ENCODE measurements at places on chromosomes 4 and X. TPM values are rescaled to one million over a fixed set of nuclear protein-coding genes. Genes with fewer than 3 reads are reported as not detected.

GRCh38 chr4:153651587-153651986 is 32.5 kb upstream of the TLR2 start:
- H3K27ac ChIP-seq = no peak overlapping the region
- no peaks in the 10 kb centered on the region for H3K27me3 ChIP-seq

DNA sequence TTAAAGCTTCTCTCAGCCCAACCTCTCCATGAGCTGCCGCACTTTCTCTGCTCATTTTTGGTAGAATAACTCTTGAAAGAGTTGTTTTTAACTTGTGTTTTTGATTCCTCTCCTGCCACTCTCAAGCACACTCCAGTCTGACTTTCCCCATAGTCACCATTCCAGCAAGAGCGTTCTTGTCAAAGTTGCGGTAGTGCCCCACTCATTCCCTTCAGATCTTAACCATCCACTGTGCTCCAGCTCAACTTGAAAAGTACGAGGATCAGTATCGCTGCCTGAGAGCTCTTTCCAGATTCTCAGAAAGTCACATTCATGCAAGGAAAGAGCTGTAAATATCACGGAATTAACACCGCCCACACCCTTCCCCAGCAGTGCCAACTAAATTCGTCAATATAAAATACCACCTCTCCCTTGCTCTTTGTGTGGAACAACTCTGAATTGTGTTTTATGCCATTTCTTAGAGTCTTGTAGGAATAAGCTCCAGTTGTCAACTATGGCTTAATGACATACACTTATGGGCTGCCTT is 59.7 kb upstream of the IL15 start:
- H3K27ac ChIP-seq = no peak overlapping the region
- no peak for DNase-seq
- no peaks in the 10 kb centered on the region for H3K36me3 ChIP-seq
- H3K4me1 ChIP-seq = peaks cover 9% of the 10 kb centered on the region
- H3K4me3 ChIP-seq = no peak overlapping the region

- DNase-seq = no peak
- H3K27me3 ChIP-seq = no peaks in the 10 kb centered on the region
- H3K4me1 ChIP-seq = peaks cover 24% of the 10 kb centered on the region
These were observed 52.5 kb upstream of the ATXN3L start for GRCh38 chrX:13372203-13372980.

DNA sequence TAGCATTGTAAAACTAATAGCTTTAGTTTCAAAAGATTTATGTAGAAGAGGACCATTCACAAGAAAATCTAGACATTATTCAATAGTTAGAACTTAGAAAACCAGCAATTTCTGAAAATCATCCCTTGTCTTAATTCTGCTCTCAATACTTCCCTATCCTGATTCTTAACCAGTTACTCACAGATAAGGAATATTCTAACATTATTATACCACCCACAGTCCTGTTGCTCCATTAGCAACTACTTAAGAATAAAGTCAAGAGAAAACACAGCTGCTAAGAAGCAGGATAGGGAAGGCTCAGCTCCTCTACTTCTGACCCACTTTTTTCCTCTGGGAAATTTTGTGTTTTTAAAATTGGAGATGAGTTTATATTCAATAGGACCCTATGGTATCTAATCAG is 47.7 kb downstream of the PHKA1 start:
- H3K27me3 ChIP-seq = no peaks in the 10 kb centered on the region
- no peaks in the 10 kb centered on the region for H3K36me3 ChIP-seq
- no peak for DNase-seq
- H3K4me3 ChIP-seq = no peak overlapping the region

Gene SLC25A43
- not detected for total RNA-seq

GRCh38 chrX:110013968-110014367 is 11.1 kb downstream of the TMEM164 start:
- H3K4me3 ChIP-seq = no peak overlapping the region
- DNase-seq = no peak
- peaks cover 23% of the 10 kb centered on the region for H3K4me1 ChIP-seq
- H3K27me3 ChIP-seq = no peaks in the 10 kb centered on the region
- peaks cover 6% of the 10 kb centered on the region for H3K36me3 ChIP-seq
- H3K27ac ChIP-seq = no peak overlapping the region

DNA sequence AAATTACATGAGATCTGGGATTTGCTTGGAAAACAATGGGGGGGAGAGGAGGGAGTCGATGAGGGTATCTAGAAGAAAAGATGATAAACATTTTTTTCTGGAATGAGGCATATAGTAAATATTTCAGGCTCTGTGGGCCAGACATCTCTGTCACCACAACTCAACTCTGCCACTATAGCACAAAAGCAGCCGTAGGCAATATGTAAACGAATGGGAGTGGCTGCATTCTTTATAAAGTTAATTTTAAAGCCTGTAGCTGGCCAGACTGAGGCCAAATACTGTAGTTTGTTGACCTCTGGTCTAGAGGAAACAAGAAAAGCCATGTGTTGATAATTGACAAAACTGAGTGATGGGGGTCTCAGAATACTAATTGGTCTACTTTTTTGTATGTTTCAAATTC is 14.1 kb upstream of the TCEANC start:
- H3K4me1 ChIP-seq = no peaks in the 10 kb centered on the region
- H3K27ac ChIP-seq = no peak overlapping the region
- H3K36me3 ChIP-seq = no peaks in the 10 kb centered on the region

Gene RAB40A
- not detected for total RNA-seq

Gene NDST3
- total RNA-seq = 1.7 TPM

DNA sequence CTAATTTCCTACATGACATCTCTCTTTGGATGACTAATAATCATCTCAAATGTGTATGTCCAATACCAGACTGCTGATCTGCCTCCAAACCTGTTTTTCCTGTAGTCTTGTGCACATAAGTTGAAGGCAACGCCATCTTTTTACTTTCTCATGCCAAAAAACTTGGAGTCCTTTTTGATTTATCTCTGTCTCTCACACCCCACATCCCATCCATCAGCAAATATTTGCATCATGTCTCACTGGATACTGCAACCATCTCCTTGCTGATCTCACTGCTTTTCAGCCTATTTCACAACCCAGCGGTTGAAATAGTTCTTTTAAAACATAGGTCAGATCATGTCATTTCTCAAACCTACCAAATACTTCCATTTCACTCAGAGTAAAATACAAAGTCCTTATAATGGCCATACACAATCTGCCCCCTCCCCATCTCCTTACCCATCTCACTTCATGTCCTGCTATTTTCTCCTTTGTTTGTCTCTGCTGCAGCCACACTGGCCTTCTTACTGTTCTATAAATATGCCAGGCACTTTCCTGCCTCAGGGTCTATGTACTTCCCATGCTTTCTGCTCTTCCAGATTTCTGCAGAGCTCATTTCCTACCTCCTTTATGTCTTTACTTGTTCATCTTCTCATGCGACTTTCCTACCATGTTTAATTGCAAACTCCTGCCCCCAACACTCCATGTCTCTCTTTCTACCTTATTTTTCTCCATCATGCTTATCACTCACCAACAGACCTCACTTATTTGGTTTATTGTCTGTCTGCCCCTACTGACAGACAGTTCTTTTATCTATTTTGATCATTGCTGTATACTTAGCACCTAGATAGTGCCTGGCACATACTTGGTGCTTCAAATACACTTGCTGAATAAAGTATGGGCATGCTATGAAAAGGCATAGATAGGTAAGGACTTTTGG is 98.8 kb downstream of the ANXA3 start:
- H3K27me3 ChIP-seq = no peaks in the 10 kb centered on the region
- H3K36me3 ChIP-seq = no peaks in the 10 kb centered on the region
- H3K4me3 ChIP-seq = no peak overlapping the region
- no peak for DNase-seq

Gene TSPAN5
- 24.6 TPM for total RNA-seq

Gene ENPP6
- total RNA-seq = not detected

DNA sequence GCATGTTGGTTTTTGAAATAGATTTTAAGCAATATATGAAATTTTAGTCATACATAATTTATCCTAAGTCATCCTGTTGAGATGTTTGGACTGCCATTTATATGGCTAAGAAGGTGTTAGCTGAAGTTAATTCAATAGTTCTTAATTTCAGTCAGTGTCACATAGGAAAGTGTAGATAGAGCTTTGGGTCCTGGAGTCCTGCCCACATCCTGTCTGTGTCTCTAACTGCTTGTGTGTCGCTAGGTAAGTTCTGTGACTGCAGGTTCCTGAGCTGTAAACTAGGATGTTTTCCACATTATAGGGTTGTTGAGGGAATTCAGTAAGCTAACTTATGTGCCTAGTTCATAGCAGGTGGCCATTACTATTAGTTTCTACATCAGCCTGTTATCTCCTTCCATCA is 20.7 kb downstream of the OFD1 start:
- no peak for DNase-seq
- H3K36me3 ChIP-seq = peaks cover 66% of the 10 kb centered on the region
- no peak overlapping the region for H3K27ac ChIP-seq
- H3K27me3 ChIP-seq = no peaks in the 10 kb centered on the region

GRCh38 chr4:25069014-25069413 is 38.3 kb upstream of the LGI2 start:
- no peak for DNase-seq
- H3K27me3 ChIP-seq = no peaks in the 10 kb centered on the region
- no peaks in the 10 kb centered on the region for H3K36me3 ChIP-seq
- no peak overlapping the region for H3K27ac ChIP-seq

DNA sequence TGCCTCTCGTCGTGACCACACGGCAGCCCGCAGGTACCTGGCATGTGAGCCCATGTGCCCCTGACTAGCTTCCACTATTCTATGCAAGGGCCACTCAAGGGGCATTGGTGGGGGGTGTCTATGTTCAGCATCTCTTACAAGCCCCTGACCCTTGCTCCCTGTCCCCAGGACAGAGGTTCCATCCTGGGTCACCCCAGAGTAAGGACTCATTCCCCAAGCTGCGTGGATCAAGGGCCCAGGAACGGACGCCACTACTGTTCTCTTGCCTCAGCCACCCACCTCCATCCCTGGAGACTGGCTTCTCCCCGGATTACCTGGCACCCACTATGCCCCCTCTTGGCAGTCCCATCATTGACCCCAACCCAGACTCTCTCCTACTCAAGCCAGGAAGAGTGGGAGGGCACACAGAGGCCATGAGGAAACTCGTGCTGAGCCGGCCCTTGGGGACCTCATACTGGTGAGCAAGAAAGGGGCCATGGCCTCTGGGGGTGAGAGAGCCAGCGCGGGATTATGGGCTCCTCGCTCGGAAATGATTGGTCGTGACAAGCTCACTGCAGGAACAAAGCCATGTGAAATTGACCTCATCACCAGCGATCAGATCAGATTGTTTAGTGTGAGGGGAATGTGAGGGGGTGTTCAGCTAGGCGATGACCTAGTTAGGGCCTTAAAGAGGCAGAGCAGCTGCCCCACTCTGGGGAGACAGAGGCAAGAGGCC is 50.1 kb upstream of the PJA1 start:
- H3K4me1 ChIP-seq = no peaks in the 10 kb centered on the region
- H3K27ac ChIP-seq = no peak overlapping the region
- H3K36me3 ChIP-seq = no peaks in the 10 kb centered on the region
- H3K4me3 ChIP-seq = no peak overlapping the region
- DNase-seq = no peak

Gene AKAP4
- not detected for total RNA-seq

DNA sequence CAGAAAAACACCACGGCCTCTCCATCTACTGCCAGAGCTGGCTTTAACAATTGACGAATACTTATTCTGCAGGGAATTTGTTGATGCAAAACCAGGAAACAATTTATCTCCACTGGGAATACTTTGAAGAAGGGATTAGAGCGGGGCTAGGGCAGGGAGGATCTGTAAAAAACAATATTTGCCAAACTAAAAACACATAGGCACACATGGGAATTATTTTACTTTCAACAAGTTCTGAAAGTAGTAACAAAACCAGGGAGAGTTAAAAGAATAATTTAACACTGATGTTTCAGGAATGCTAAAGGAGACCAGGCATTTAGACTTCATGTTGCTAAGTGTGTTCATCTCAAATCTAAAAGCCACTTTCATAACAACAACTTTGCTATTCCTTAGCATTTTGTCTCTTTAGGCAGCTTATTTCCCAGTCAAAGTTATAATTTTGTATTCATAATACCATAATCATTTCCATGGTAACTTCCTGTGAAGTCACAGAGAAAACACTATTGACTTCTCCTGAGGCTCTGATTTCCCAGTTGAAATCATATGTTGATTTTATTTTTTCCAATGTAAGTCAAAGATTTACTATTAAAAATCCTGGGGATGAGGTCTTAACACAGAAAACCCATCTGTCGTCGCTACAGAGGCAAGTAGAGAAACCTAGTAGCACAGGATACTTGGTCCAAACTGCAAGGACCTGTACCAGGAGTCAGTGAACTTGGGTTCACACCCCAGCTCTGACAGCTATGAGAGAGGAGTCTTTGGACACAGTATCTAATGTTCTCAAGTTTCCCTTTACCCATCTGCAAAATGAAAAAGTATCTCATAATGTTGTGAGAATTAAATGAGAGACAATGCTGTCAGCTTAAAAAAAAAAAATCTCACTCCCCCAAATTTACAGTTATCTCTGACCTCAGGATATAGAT is 69.3 kb downstream of the SH3RF1 start:
- H3K36me3 ChIP-seq = no peaks in the 10 kb centered on the region
- DNase-seq = no peak
- no peaks in the 10 kb centered on the region for H3K27me3 ChIP-seq
- H3K4me3 ChIP-seq = no peak overlapping the region
- H3K27ac ChIP-seq = no peak overlapping the region

Gene ARL9
- total RNA-seq = 0.13 TPM

- H3K4me1 ChIP-seq = no peaks in the 10 kb centered on the region
- H3K27ac ChIP-seq = no peak overlapping the region
- H3K4me3 ChIP-seq = no peak overlapping the region
- no peaks in the 10 kb centered on the region for H3K27me3 ChIP-seq
- DNase-seq = no peak
These were observed 47.0 kb downstream of the KLHL15 start for GRCh38 chrX:23980011-23980441.

- H3K27me3 ChIP-seq = no peaks in the 10 kb centered on the region
- no peak for DNase-seq
- H3K27ac ChIP-seq = no peak overlapping the region
- H3K4me1 ChIP-seq = no peaks in the 10 kb centered on the region
- no peak overlapping the region for H3K4me3 ChIP-seq
These were observed 164.4 kb downstream of the RBMX2 start for GRCh38 chrX:130566028-130566683.

- no peaks in the 10 kb centered on the region for H3K36me3 ChIP-seq
- no peak overlapping the region for H3K27ac ChIP-seq
- H3K4me3 ChIP-seq = no peak overlapping the region
- H3K4me1 ChIP-seq = no peaks in the 10 kb centered on the region
- DNase-seq = no peak
- no peaks in the 10 kb centered on the region for H3K27me3 ChIP-seq
These were observed 41.5 kb downstream of the DTHD1 start for GRCh38 chr4:36322921-36323354.

DNA sequence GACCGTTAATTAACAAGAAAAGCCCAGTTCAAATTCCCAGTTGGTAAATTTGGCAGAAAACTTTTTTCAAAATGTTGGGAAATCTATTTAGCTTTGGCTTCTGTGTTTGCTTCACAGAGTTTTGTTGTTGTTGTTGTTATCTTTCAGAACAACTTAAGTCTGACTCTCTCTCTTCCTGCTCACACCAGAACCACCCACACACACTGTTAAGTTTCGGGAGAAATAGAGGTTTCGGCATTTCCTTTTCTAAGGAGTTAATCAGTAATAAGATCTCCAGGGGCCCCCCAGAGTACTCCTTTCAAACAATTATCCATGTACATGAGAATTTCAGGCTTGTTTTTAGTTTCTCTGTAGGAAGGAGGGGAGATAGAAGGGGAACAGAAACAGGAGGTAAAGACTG is 106.2 kb upstream of the PTCHD1 start:
- 0 out of 2 replicates have a peak, but pooled peaks cover 3% of the 10 kb centered on the region for H3K4me1 ChIP-seq
- H3K36me3 ChIP-seq = no peaks in the 10 kb centered on the region
- no peaks in the 10 kb centered on the region for H3K27me3 ChIP-seq

- H3K27me3 ChIP-seq = no peaks in the 10 kb centered on the region
- peaks cover 42% of the 10 kb centered on the region for H3K36me3 ChIP-seq
- no peak for DNase-seq
- H3K4me1 ChIP-seq = peaks cover 18% of the 10 kb centered on the region
- H3K4me3 ChIP-seq = no peak overlapping the region
These were observed 85.9 kb downstream of the FIP1L1 start for GRCh38 chr4:53463340-53463739.
